Osteocyte (in vitro differentiated cells): ENCODE measurements at places on chromosomes 1 and 21. TPM values are rescaled to one million over a fixed set of nuclear protein-coding genes. Genes with fewer than 3 reads are reported as not detected.

- no peak for DNase-seq
- peaks cover 5% of the 10 kb centered on the region for H3K4me1 ChIP-seq
- H3K27me3 ChIP-seq = peaks cover 18% of the 10 kb centered on the region
- peaks cover 28% of the 10 kb centered on the region for H3K36me3 ChIP-seq
Observed at GRCh38 chr1:25672763-25673409, 56.3 kb downstream of the MAN1C1 start.

- peaks cover 18% of the 10 kb centered on the region for H3K27me3 ChIP-seq
- no peaks in the 10 kb centered on the region for H3K36me3 ChIP-seq
- no peak for DNase-seq
- H3K27ac ChIP-seq = peak overlapping the region; percentile 35
- no peak overlapping the region for H3K4me3 ChIP-seq
Observed at GRCh38 chr1:153791648-153792253, 16.5 kb downstream of the SLC27A3 start.

GRCh38 chr1:79478160-79478559 is 471.6 kb upstream of the ADGRL4 start:
- DNase-seq = no peak
- no peaks in the 10 kb centered on the region for H3K27me3 ChIP-seq
- no peaks in the 10 kb centered on the region for H3K4me1 ChIP-seq
- H3K36me3 ChIP-seq = no peaks in the 10 kb centered on the region
- no peak overlapping the region for H3K27ac ChIP-seq

DNA sequence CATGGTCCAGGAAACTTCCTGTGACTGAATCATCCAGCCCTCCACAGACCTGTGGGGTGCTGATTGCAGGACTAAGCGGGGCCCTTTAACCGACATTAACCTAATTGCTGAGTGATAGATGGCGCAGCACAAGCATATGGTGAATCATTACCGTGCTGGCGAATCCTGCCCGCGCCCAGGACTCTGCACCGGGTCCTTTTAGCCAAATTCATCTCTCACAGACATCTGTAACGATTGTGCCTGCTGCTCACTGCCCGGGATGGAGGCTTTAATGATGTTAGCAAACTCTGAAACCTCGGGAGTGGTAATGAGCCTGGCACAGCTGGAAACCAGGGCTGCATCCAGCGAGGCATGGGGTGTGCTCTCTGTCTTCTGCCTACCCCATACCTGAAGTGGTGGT is 147.3 kb upstream of the CD34 start:
- DNase-seq = no peak
- no peak overlapping the region for H3K4me3 ChIP-seq
- H3K4me1 ChIP-seq = peaks cover 16% of the 10 kb centered on the region
- peak overlapping the region; percentile 14 for H3K27ac ChIP-seq
- peaks cover 2% of the 10 kb centered on the region for H3K36me3 ChIP-seq

The CENPF gene
- 21.5 and 26.5 TPM in 2 replicates for total RNA-seq

The CXADR gene
- 0.05 and 0.11 TPM in 2 replicates for total RNA-seq

- H3K4me1 ChIP-seq = peaks cover 71% of the 10 kb centered on the region
- no peaks in the 10 kb centered on the region for H3K27me3 ChIP-seq
- peak overlapping the region; percentile 96 for H3K27ac ChIP-seq
- peak overlapping the region; percentile 65 for H3K4me3 ChIP-seq
- H3K36me3 ChIP-seq = no peaks in the 10 kb centered on the region
Observed at GRCh38 chr1:234963904-234964702, 164.5 kb downstream of the TOMM20 start.

The MAP3K21 gene
- total RNA-seq = 0.11 TPM in 1 of 2 replicates, not detected in the other
